Keratinocyte (primary cell): ENCODE measurements at places on chromosomes 16 and 17.
A peak's percentile ranks its signal among the peaks of the same experiment; 100 is the strongest.

DNA sequence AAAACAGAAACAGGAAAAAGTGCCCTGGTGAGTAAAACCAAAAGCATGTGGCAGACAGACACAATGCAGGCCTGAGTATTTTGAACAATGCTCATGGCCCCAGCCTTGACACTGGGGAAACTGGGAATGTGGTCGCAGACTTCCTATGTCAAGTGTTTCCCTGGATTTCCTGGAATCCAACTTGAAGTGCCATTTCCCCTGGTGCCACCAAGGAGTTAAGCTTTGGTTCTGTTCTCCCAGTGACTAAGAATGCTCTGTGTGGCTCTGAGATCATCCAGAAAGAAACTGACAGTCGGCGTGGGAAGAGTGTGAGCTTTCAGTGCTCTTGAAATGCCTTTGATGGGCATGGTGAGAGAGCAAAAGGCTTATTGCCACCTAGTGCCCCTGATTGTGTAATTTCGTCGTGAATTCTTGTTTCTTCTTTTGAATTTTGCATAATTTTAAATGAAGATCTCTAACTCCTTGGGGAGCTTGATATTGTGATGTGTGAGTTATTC lies 96.0 kb downstream of the YPEL2 start:
- peaks cover 3% of the 10 kb centered on the region for H3K4me1 ChIP-seq
- DNase-seq = no peak
- H3K27ac ChIP-seq = no peak overlapping the region
- no peaks in the 10 kb centered on the region for H3K36me3 ChIP-seq

DNA sequence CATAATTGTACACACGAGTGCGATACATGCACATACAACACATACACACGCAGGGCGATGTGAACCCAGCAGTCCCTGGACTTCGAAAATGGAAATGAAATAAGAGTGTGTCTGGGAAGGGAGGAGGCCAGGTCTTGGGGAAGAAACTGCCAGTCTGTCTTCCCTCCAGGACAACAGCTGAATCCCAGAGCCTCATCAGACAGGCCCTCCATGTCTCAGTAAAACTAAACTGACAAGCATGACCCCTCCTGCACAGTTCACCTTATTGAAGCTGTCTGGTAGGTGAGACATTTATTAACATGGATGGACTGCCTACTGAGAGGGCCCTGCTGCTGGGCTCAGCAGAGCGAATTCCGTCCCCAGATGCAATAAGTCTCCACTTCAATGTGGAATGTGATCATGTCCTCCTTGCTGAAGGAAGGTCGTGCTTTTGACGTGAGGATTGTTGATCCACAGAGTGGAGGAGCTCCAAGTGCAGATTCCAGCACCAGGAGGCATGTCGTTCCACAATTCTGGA lies 117.4 kb downstream of the SOX9 start:
- H3K27ac ChIP-seq = no peak overlapping the region
- peaks cover 14% of the 10 kb centered on the region for H3K27me3 ChIP-seq
- no peaks in the 10 kb centered on the region for H3K36me3 ChIP-seq

- no peak overlapping the region for H3K27ac ChIP-seq
- H3K4me3 ChIP-seq = no peak overlapping the region
- no peaks in the 10 kb centered on the region for H3K4me1 ChIP-seq
- H3K36me3 ChIP-seq = no peaks in the 10 kb centered on the region
- no peaks in the 10 kb centered on the region for H3K27me3 ChIP-seq
Observed at GRCh38 chr17:27263386-27263785, 30.5 kb upstream of the WSB1 start.

GRCh38 chr17:76198702-76199101 lies 41.6 kb downstream of the RNF157 start:
- no peak for DNase-seq

DNA sequence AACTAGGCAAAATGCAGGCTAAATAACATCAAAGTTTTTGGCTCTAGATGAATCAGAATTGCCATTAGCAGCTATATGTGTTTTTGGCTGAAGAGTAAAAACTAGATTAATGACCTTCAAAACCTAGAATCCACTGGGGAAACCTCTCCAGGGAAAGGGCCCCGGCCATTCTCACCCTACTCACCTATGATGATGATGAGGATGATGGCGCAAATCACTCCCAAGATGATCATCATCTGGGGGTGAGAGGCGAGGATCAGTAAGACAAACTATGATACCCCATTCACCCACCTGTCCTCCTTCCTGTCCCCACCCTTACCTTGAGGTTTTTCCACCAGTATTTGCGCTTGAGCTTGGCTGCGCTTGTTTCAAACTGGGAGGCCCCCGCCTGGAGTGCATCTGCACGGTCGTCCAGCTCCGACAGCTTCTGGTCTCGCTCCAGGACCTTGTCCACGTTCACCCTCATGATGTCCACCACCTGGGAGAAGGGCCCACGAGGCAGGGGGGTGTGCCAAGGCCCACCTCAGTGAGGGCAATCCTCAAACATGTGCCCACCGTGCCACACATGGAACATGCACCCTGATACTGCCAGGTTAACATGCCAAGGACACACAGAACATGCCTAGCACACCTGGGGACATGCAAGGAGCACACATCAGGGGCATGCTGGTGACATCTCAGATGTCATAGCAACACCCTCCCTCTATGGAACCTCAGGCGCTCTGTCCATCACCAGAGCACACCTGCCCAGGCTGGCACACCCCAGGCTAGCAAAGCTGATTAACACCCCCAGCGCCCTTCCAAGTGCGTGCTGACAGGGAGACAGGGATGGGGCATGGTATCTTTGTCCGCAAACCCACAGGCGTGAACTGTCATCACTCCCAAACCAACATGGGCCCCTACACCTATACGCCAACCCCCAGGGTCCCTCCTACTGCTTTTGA lies 1.2 kb downstream of the VAMP2 start:
- no peak for DNase-seq
- H3K27ac ChIP-seq = peak overlapping the region; percentile 76
- H3K36me3 ChIP-seq = peaks cover 12% of the 10 kb centered on the region

- H3K27me3 ChIP-seq = no peaks in the 10 kb centered on the region
- peak overlapping the region; percentile 7 for H3K4me3 ChIP-seq
- peaks cover 4% of the 10 kb centered on the region for H3K36me3 ChIP-seq
- peak; percentile 82 for DNase-seq
Observed at GRCh38 chr17:2192367-2193057, 111.1 kb downstream of the SMG6 start.

DNA sequence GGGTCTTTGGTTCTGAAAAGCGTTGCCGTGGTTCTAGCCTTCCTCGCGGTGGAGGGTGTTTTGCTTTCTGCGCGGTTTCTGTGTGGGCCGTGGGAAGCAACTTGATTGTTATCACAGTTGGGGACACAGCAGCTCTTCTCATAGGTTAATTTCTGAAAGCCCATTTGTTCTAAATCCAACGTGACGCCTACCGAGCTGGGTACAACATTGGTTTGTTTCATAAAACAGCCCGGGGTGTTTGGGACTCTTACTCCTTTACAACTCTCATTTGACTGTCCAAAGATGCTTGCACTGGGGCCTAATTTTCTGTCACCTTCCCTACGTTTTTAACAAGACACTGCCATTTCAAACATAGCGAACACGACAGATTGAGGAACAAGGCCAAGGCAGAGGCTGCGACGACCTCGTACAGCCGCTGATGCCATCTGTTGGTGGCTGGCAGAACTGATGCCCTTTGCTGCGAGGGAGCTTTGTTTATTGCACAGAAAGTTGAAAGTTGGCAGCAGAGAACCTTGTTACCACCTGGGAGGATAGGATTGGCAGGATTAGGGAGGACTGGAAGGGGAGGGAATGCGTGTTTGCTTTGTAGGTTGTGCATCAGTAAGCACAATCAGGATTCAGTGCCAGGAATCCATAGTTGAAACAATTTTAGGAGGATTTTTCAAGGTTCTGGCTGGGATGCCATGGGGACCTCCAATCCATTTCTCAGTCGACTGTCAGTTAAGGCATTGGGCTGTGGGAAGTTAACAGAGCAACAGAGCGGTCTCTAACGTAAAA lies 98.3 kb downstream of the PITPNC1 start:
- DNase-seq = peak; percentile 23
- H3K36me3 ChIP-seq = no peaks in the 10 kb centered on the region
- H3K27ac ChIP-seq = peak overlapping the region; percentile 31
- H3K4me3 ChIP-seq = no peak overlapping the region
